ENCODE measurements at places on chromosomes 2 and 18.

- no peak for DNase-seq
Observed at GRCh38 chr18:36139245-36139644, 9.5 kb downstream of the ELP2 start.

DNA sequence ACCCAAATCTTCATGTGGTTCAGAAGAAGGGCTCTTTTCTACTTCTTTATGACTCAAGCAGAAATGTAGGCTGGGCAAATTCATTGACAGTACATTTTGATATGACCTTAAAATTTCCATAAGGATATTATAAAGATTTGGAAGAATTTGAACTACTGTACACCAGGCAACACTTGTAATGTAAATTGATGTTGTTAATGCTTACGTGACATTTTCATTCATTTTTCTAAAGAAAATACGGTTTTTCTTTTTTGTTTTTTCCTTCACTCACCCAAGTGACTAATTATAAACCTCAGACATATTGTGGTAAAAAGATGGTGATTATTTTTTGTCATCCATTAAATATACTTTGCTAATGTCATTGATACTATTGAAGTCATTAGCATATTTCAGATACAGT is 17.4 kb downstream of the AFTPH start:
- DNase-seq = no peak

DNA sequence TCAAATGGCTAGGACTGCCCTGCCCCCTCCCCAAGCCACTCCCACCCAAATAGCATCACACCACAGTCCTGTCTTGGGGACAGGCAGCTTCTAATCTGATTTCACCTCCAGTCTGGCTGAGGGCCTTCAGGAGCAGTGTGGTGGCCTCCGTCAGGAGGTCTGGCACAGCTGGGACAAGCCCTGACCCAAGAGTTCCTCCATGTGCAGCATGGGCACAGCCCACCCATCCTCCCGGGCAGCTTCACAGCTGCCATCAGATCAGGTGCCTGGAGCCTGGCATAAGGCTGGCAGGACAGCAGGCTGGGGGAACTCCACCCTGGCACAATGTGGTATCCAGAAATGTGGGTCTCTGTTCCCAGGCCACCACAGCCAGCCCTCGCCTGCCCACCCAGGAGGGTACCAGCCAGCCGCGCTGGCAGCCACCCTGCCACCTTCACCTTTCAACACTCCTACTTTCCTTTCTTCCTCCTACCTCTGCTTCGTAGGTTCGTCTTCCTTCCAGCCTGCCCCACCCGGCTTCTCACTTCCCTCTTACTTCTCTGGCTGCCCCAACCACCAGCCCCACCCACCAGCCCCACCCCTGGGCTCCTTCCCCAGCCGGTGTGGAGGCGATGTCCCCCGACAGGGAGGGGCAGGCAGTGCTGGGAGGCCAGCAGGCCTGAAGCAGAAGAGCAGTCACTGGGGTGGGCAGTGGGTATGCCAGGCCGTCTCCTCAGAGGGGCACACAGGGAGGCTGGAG is at the start of gene CAPG:
Gene CAPG, minus strand, starts transcription at position 522 of the 739 bp plus-strand sequence. CDS start 8,221 bp downstream, outside the sequence.
- peak; percentile 41 for DNase-seq

GRCh38 chr18:13406736-13407135 is 188.2 kb downstream of the LDLRAD4 start:
- DNase-seq = no peak

GRCh38 chr2:26595146-26595545 is 46.0 kb downstream of the CIB4 start:
- no peak for DNase-seq

- no peak for DNase-seq
Observed at GRCh38 chr2:10253596-10254372, 48.9 kb upstream of the HPCAL1 start.

All from stimulated activated CD8-positive, alpha-beta memory T cell treated with anti-CD3 and anti-CD28 coated beads, Interleukin-7, amount 100 ng/mL, for 4 hours (primary cell).